Stimulated activated CD8-positive, alpha-beta memory T cell treated with anti-CD3 and anti-CD28 coated beads, Interleukin-12 subunit alpha, Interleukin-12 subunit beta, amount 100 ng/mL, for 1 hour (primary cell): ENCODE measurements at places on chromosomes 4 and X.

GRCh38 chrX:110059410-110059809, 56.5 kb downstream of the TMEM164 start:
- no peak for DNase-seq

GRCh38 chr4:184463158-184463557, 11.2 kb downstream of the IRF2 start:
- DNase-seq, result no peak

GRCh38 chr4:66059556-66059955, 389.3 kb upstream of the EPHA5 start:
- no peak for DNase-seq

- DNase-seq, result no peak
Observed at GRCh38 chr4:183097231-183098018, 1.6 kb upstream of the WWC2 start.

DNA sequence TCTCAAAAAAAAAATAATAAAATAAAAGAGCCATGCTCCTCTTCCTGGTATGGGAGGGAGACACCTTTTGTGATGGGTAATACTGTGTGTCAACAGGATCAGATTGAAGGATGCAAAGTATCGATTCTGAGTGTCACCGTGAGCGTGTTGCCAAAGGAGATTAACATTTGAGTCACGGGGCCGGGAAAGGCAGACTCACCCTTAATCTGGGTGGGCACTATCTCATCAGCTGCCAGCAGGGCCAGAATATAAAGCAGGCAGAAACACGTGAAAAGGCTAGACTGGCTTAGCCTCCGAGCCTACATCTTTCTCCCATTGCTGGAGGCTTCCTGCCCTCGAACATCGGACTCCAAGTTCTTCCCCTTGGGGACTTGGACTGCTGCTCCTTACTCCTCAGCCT, 95.4 kb downstream of the SHOX start:
- DNase-seq, result no peak

GRCh38 chr4:158949099-158949498, 153.8 kb upstream of the RAPGEF2 start:
- DNase-seq, result no peak

- no peak for DNase-seq
Observed at GRCh38 chr4:54487491-54487890, 170.3 kb upstream of the KIT start.

DNA sequence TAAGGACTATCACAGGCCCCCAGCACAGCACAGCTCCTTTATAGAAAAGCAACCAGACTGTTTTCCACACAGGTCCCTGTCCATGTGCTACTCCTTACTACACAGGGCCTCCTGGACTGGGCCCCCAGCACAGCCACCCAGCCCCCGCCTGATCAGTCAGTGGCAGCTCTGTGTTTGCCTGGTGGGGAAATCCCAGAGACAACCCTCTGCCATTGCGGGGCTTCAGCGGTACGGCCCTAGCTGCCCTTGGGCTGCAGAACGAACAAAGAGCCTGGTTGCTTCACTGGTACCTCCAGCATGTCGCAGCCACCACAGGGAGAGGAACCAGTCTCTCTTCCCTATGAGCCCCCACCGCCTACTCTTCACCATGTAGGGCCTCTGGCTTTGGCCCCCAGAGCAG, 30.7 kb downstream of the CBR4 start:
- no peak for DNase-seq

DNA sequence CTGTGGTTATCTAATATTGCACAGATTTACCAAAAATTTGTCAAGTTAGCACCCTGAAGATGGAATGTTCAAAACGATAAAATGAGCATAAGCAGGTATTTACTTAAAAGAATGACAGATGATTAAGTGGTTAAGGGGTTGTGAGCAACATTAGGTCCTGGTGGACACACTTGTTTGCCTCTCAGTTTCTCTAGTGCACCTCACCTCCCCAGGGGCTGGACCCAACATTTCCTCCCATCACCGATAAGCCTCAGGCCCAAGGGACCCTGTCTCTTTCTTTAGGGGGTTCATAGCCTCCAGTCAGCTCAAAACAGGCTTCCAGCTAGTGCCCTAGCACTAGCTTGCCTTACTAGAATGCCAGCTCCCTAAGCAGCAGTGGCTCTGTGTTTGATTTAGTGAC, 88.0 kb downstream of the ATP11C start:
- DNase-seq, result no peak

GRCh38 chr4:112888622-112889021, 160.8 kb upstream of the ANK2 start:
- no peak for DNase-seq
